ENCODE measurements at places on chromosomes 4 and X. TPM values are rescaled to one million over a fixed set of nuclear protein-coding genes. Genes with fewer than 3 reads are reported as not detected.

Gene SLC6A14
- 0.31 TPM for total RNA-seq

Gene NLRP2B
- not detected for total RNA-seq

Gene ELOVL6
- 35.4 TPM for total RNA-seq

Gene TBC1D8B
- 13.1 TPM for total RNA-seq

Gene RTL9
- not detected for total RNA-seq
